ENCODE measurements at places on chromosomes 2 and 18. TPM values are rescaled to one million over a fixed set of nuclear protein-coding genes. Genes with fewer than 3 reads are reported as not detected.

EXOC6B gene
- 117 TPM for total RNA-seq

DLX1 gene
- total RNA-seq: not detected

BOLL gene
- not detected for total RNA-seq

ICOS gene
- total RNA-seq: not detected

C18orf54 gene
- total RNA-seq: 1.8 TPM

UBXN2A gene
- 21.2 TPM for total RNA-seq

RNF125 gene
- total RNA-seq: 5.6 TPM

ABCG8 gene
- total RNA-seq: 0.32 TPM

KYNU gene
- total RNA-seq: 1.1 TPM

TP53I3 gene
- 17.2 TPM for total RNA-seq

MFSD2B gene
- not detected for total RNA-seq

FEV gene
- not detected for total RNA-seq

CD207 gene
- 0.41 TPM for total RNA-seq

TUBA4B gene
- total RNA-seq: not detected

RBFA gene
- total RNA-seq: 25.3 TPM

AFF3 gene
- 6.8 TPM for total RNA-seq
